Activated CD4-positive, alpha-beta T cell treated with anti-CD3 and anti-CD28 coated beads, Interleukin-2, Interleukin-4, amounts not matched to agents 100 ng/mL and 50 ng/mL, durations not matched to agents 16 hours and 8 hours (primary cell): ENCODE measurements at places on chromosomes 16 and 17.
A peak's percentile ranks its signal among the peaks of the same experiment; 100 is the strongest.

- no peak for DNase-seq
These were observed 4.2 kb downstream of the CDRT4 start for GRCh38 chr17:15462976-15463772.

GRCh38 chr16:66858740-66859396 is 14.7 kb downstream of the CA7 start:
- DNase-seq: no peak

- DNase-seq: peak; percentile 67
These were observed 72.9 kb downstream of the CREBBP start for GRCh38 chr16:3807425-3808123.

- DNase-seq: no peak
These were observed 325.8 kb upstream of the CCL2 start for GRCh38 chr17:33929181-33929724.

DNA sequence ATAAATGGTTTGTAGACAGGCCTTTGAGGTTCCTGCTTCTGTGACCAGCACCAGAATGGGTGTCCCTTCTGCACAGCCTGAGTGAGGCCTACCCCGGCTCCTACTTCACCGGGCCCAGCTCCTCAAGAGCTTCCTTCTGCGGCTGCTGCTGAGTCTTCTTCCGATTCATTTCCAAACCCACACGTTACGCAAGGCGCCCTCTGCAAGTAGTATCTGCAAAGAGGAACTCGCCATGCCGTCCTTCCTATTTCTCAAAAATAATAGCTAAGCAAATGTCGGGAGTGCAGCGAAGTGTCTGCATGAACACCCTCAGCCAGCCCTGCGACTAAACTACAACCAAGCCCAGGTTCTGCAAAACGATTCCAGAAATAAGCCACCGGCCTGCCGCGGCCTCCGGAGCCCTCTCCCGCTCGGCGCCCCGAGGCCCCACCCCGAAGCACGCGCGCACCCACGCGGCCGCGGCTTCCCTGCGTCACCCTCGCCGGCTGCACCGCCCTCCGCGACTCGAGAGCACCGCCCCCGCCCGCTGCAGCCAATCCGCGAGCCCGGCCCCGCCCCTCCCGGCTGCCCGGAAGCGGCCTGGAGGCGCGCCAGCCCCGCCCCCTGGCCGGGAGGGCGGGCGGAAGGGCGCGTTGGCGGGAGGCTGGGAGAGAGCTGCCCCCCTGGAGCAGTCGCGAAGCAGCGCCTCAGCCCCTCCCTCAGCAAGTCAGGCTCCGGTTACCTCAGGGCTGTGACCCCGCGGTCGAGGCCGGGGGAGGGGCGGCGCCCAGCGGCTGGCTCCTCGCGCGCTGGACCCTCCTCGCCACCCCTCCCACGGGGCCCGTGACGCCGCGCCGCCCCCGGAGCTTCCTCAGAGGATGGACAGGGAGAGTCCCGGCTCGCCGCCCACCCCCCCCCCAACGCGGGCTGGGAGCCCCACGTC is 8.3 kb downstream of the MNT start:
- DNase-seq: peak; percentile 97

GRCh38 chr16:3518986-3519348 is 18.2 kb downstream of the CLUAP1 start:
- DNase-seq: no peak

DNA sequence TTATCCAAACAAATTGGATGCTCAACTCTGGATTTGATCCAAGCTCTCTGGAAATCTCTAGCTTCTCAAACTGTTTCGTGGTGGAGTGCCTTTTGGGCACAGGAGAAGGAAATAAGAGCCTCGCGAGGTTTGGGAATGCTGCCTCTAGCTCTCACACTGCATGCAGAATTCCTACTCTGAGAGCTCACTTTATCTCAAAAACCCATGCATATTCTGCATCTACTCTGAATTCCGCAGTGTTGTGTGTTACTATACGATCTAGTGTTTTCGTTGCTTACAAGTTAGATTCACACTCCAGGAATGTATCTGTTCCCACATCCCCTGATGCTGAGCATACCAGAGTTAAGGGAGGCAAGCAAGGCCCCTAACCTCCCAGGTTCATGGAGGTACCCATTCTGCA is 462.7 kb downstream of the WWOX start:
- no peak for DNase-seq

DNA sequence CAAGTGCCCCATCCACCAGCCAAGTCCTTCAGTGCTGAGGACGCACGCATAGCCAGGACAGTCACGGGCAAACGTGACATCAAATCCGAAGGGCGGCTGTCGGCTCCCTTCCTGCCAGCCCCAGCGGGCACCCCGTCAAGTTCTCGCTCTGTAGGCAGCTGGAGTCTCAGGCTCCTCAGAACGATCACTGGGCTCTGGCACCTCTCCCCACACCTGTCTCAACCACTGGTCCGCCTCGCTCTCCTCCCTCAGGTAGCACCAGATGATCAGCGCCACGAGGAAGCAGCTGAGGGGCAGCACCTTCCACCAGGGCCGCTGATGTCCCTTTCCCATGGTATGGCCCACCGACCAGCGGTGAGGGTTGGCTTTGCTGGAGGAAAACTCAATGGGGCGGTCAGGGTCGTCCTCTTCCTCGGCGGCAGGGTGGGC is 422 bp downstream of the UQCC4 start:
- DNase-seq: no peak

- DNase-seq: no peak
These were observed 30.3 kb downstream of the TRAP1 start for GRCh38 chr16:3687021-3687420.

- DNase-seq: peak; percentile 35
These were observed 45.8 kb upstream of the NOS2 start for GRCh38 chr17:27846042-27846655.

- DNase-seq: no peak
These were observed 49.7 kb downstream of the MARF1 start for GRCh38 chr16:15593235-15593634.

DNA sequence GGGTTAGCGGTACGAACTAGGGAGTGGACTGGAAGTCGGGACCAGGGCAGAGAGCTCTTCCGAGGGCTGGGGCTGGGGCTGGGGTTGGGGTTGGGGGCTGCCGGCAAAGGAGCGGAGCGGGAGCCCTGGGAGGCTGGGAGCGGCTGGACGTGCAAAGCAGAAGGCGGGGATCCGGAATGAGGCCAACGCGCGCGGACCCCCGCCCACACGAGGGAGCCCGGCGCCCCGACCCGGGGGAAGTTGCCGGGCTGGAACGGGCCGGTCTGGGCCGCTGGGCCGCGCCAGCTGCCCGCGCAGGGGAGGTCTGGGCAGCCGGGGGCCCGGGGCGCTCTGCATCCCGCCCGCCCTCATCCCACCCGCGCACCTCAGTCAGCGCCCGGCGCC is 323 bp downstream of the ST3GAL2 start:
- no peak for DNase-seq

- peak; percentile 59 for DNase-seq
These were observed 42.1 kb downstream of the TBC1D16 start for GRCh38 chr17:79993390-79994227.

GRCh38 chr16:20410121-20410723 is 888 bp downstream of the ACSM5 start:
- DNase-seq: peak; percentile 16

GRCh38 chr16:74257061-74257460 is 39.6 kb upstream of the PSMD7 start:
- DNase-seq: no peak

DNA sequence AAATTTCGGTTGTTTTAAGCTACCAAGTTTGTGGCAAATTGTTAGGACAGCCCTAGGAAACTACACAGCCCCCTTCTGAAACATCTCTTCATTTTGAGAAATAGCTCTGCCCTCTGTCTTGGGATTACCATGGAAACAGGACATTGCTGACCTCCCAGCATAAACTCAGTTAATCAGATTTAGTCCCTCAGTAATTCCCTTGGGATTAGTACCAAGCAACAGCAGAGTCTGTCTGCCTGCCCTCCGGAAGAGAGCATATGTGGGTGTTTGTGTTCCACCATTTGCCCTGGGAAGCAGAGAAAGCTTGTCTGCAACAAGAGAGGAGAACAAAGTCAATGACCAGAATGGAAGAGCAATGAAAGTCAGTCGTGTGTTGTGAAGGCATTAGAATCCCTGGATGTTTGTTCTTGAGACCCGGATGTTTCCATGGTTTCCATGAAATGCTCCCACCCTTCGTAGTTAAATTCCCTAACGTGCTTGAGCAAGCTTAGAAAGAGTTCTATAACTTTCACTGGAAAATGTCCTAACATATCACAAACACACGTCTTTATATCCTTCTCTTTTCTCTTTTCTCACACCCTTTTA is 26.2 kb downstream of the NUDT7 start:
- no peak for DNase-seq

DNA sequence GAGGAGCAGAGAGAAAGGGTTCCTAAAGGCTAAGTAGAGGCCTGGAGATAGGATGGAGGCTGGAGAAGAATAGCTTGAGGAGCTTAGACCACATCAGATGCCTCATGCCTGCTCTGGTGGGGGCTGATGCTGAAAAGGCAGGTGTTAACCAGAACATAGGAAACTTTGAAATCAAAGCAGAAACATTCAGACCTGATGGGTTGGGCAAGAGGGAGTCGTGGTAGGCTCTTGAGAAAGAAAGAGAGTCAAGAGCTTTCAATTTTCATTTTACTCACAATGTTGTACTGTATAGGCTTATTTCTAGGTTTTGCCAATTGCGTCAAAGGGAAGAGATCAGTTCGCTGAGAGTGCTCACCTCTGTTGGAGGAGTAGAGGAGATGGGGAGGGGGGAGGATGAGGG is 406.6 kb upstream of the SALL1 start:
- DNase-seq: no peak

DNA sequence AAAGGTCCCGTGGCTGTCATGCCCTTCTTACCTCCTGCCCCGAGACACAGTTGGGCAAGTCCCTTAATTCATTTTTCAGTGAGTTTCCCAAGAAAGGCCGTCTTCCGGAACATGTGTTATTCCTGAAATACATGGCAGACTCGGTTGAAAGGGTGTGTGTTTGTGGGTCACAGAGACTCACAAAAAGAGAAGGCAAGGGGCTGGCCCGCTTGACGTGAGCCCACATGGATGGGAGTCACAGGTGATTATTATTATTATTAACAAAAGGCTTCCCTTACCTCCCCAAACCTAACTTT is 34.1 kb upstream of the CCR7 start:
- DNase-seq: no peak

GRCh38 chr16:24130494-24131085 is 125.5 kb upstream of the CACNG3 start:
- no peak for DNase-seq
